ENCODE measurements at places on chromosomes 2 and 18.

DNA sequence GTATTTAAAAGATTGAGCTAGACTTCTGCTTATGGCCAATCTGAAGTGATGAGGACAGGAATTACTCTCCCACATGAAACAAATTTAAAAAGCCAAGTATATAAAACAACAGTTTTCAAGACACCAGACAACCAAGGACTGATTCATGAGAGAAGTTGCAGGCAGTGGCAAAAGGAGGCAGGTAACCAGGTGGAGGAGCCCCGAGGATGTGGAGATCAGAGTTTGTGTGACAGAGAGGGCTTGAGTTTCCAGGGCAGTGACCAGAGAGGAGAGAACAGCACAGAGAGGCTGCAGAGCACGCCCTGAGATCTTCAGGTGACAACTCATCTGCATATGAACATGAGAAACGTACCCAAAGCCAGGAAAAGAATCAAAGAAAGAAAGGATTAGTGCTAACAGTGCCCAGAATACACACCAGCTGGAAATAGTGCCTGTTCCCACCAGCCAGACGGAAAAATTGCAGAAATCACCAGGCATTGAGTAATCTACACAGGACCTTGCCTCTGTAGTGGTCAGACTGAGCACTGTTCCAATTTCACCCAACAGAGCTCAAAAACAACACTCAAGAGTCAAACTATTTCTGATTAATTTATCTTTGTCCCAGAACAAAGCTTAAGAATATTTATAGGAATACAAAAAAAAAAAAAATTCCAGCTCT, 173.1 kb downstream of the SEPTIN10 start:
- DNase-seq: no peak

DNA sequence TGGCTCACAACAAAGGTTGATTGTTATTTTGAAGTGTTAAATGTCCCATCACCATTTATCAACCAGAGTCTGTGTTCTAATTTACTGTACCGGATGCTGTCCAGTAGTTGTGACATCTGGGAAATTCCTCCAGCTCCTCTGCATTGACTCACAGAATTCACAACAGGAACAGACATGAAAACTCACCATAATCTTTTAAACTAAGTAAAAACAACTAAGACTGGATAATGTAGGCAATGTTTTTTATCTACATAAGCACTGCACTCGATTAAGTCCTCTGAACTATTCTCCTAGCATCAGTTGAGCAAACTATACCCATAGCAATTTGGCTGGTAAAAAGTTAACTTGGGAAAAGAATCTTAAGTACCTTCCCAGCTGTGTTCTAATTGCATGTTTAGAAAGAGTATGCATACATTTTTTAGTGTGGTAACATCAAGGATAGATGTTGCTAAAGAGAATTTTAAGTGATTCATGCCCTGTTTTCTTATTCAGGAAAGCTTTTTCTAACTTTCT, 42.9 kb upstream of the MYO1B start:
- DNase-seq: no peak

DNA sequence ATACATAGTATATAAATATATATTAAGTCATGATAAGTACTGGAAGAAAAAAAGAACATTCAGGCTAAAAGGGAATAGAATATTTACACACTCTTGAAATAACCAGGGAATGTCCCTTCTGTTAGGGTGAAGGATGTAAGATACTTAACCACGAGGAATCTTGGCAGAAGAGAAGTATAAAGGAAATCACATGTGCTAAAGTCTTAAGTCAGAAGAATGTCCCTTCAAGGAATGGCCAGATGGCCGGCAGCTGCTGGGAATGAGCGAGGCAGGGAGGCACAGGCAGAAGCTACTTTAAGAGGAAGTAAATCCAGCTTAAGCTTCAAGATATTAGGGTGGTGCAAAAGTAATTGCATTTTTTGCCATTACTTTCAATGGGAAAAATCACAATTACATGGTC, 5.5 kb downstream of the CCDC102B start:
- no peak for DNase-seq

DNA sequence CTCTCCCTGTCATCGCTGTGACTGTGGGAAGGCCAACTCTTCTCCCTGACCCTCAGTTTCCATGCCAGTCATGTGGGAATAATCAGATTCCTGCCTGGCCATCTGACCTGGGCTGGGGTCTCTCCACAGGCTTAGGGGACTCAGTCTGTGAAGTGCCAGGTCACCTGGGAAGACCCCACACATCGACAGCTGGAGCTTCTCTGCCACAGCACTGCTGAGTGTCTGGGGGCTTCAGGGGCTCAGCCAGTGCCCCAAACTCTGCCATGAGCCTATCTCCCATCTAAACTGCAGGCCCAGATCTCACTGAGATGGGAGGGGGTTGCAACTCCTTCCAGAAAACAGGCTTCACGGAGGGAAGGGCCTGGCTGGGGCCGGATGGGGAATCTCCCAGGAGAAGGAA, 42.0 kb upstream of the OTOS start:
- DNase-seq: no peak

DNA sequence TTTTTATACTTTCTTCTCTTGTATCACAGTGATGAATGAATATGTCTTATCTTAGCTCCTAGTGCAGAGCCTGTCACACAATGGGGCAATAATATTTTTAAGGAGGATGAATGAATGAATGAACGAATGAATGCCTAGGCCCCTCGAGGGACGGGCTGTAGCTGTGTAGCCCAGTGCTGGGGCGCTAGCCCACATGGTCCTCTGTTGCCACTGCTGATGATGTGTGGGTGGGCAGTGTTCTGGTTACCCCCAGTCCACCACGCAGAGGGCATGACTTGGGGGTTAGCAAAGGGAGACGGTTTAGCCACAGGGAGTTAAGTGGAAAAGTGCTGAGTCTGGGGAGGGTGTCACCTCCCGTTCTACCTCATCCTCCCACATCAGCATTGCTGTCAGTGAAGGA, 134.2 kb downstream of the SMAD7 start:
- no peak for DNase-seq

DNA sequence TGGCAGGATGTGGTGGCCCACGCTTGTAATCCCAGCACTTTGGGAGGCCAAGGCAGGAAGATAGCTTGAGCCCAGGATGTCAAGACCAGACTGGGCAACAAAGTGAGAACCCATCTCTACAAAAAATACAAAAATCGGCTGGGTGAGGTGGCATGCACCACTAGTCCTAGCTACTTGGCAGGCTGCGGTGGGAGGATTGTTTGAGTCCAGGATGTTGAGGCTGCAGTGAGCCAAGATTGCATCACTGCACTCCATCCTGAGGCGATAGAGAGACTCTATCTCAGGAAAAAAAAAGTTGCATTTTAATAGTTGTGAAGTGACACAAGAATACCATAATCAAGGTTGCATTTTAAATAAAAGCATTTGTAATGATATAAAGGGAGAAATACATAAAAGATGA, 124.1 kb upstream of the SLC38A11 start:
- no peak for DNase-seq

DNA sequence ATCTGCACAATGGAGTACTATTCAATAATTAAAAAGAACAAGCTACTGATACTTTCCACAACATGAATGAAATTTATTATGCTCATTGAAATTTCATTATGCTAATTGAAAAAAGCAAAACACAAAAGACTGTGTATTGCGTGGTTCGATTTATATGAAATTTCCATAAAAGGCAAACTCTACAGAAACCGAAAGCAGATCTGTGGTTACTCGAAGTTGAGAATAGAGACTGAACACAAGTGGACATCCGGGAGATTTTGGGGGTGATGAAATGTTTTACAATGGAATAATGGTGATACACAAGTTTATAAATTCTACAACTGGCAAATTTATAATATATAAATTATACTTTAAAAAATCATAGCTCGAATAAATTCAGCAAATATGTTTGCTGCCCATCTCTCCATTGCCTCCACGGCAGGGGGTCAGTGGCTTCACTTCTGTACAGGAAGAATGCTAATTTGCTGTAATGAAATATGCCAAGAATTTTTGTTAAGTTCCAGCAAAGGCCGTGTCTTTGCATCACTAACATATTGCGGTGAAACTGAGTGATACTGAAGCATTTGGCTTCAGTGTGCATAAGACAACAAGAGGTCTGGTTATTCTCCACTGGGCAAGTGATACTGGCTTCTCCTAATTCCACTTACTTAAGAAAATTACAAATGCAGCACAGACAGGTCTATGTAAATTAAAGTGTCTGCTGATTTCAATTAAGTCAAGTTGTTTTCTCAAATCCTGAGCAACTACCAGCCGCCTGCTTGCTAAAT, 96.7 kb downstream of the TMEM163 start:
- DNase-seq: no peak

- no peak for DNase-seq
Observed at GRCh38 chr2:20352230-20352578, 1.6 kb upstream of the PUM2 start.

All from stimulated activated CD4-positive, alpha-beta T cell treated with anti-CD3 and anti-CD28 coated beads, Interleukin-4, amount 100 ng/mL, for 4 hours (primary cell).